ENCODE measurements at places on chromosomes 2 and 18.

DNA sequence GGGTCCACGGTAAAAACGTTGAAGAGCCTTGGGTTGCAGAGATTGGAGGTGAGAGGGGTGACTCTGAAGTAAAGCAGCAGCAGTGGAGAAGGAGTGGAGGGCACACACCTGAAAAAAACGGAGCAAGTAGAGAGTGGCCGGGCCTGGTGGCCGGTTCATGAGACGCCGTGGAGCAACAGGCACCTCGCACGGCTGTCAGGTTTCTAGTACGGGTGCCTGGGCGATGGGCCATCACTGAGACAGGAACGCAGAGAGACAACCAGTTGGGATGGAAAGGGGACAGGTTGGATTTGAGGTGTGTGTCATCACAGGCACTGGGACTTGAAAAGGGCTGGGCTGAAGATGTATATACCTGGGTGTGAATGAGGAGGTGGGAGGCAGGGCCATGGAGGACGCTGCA lies 104.2 kb downstream of the MTCL1 start:
- peaks cover 2% of the 10 kb centered on the region for H3K36me3 ChIP-seq
- no peak for DNase-seq
- H3K27me3 ChIP-seq = no peaks in the 10 kb centered on the region

DNA sequence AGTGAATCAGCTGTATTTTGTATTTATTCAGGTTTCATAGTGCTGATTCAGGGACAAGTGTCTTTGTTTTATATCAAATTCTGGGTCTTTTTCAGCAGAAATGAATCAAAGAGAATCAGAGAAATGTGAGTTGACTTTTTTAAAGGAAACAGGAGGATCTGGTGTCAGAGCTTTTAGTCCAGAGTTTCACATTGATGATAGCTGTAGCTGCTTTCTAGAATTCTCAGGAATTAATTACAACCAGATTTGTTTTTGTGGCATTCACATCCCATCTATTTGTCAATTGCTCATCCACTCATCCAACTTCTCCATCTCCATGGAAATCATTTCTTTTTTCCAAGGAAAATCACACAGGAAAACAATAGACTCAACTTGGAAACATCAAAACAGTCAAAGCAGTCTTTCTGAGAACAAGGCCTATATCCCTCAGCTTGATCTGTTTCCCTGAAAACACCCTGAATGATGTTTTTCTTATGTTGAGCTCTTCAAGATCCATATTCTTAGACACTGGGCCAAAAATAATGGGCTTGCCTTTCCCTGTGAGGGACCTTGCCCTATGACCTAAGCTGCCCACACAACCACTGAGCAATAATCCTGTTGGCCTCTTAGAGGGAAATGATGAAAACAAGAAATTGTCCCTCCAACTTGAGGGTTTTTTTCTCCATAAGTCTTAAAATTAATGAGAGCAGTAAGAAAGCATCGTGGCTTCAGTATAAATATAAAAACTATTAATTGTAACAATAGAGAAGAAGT lies 249.5 kb upstream of the FN1 start:
- H3K36me3 ChIP-seq = peaks cover 6% of the 10 kb centered on the region
- no peaks in the 10 kb centered on the region for H3K4me1 ChIP-seq
- H3K27ac ChIP-seq = no peak overlapping the region
- H3K27me3 ChIP-seq = no peaks in the 10 kb centered on the region
- H3K4me3 ChIP-seq = no peak overlapping the region

DNA sequence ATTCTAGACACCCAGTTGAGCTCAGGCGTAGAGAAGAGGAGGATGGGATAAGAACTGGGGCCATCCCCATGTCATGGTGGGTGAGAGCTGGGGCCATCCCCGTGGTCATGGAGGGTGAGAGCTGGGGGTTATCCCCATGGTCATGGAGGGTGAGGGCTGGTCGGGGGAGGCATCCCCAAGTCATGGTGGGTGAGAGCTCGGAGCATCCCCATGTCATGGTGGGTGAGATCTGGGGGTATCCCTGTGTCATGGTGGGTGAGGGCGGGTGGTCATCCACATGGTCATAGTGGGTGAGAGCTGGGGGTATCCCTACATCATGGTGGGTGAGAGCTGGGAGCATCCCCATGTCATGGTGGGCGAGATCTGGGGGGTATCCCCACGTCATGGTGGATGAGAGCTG lies 52.5 kb downstream of the IL1RL2 start:
- H3K4me1 ChIP-seq = peaks cover 12% of the 10 kb centered on the region
- no peak overlapping the region for H3K4me3 ChIP-seq
- H3K36me3 ChIP-seq = no peaks in the 10 kb centered on the region
- no peak overlapping the region for H3K27ac ChIP-seq

DNA sequence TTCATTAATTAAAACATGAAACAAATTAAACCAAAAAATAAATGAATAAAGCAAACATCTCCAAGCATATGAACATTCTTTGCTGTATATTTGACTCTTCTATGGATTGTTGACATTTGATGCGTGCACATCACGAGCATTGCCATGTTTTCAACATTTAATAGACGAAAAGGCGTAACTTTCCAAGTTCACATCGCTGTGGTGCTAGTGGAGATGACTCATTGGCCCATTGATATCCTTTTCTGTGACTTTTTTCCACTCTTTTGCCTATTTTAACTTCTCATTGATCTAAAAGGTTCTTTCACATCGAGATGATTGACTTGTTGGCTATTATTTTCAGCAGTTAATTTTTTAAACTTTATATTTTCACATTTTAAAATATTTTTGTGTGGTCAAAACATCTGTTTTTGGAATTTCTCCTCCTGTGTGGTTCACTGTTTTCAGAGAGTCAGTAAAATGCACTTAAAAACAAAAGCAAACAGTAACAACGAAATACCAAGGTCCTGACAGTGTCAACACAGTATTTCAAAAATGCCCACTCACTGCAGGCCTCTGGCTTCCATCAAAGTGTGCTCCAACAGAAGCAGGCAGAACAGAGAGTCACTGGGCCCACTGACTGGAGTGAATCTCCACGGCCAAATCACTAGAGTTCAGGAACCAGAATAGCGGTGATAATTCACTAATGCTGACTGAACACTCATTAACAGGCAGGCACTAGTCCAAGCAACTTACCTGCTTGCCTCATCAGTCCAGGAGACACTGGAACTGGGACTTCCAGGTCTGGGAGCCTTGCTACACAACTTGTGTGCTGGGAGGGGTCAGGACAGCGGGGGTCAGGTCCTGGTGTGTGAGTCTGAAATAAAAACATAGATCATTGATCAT lies 372.2 kb upstream of the SMIM21 start:
- H3K4me3 ChIP-seq = no peak overlapping the region
- no peaks in the 10 kb centered on the region for H3K36me3 ChIP-seq
- H3K27me3 ChIP-seq = no peaks in the 10 kb centered on the region
- no peaks in the 10 kb centered on the region for H3K4me1 ChIP-seq
- no peak for DNase-seq

GRCh38 chr2:221569425-221569845 lies 2.7 kb downstream of the EPHA4 start:
- no peaks in the 10 kb centered on the region for H3K27me3 ChIP-seq
- peaks cover 6% of the 10 kb centered on the region for H3K4me1 ChIP-seq
- no peak overlapping the region for H3K27ac ChIP-seq
- H3K4me3 ChIP-seq = no peak overlapping the region
- DNase-seq = no peak

- peaks cover 10% of the 10 kb centered on the region for H3K4me1 ChIP-seq
- no peaks in the 10 kb centered on the region for H3K27me3 ChIP-seq
- no peak for DNase-seq
- H3K4me3 ChIP-seq = no peak overlapping the region
- no peak overlapping the region for H3K27ac ChIP-seq
Measured at GRCh38 chr18:48732767-48733424, 194.1 kb downstream of the CTIF start.
